Dorsolateral prefrontal cortex (tissue), 122 donors: ENCODE measurements at places on chromosomes 4 and X.

- no peak for DNase-seq
These were observed 68.7 kb downstream of the NBDY start for GRCh38 chrX:56797574-56798338.

DNA sequence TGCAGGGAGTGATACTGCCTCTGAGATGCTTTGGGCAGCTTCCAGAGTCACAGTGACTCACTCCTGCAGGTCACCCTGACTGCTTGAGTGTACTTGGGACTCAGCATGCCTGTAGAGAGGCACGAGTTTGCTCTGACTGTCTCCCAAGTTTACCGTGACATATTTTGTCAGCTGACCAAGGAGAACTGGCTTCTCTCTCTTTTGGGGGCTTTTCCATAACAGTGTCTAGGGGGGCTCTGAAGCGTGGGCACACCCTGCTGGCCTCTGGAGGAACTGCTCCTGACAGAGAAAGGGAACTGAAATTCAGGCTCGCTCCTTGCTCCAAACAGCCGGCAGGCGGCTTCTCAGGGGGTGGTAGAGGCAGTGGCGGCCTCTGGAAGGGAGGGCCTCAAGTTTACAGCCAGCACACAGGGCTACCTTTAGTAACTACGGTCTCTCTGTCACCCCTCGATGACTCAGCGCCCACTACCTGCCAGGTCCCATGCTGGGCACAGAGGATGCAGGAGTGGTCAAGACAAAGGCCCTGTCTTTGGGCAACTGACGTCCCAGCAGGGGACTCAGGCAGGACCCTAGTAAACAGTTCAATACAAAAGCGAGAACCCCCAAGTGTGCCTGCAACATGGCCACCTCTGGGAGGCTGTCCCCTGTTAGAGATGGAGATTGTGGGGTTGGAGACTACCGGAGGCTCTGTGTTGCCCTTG, 17.8 kb downstream of the ZNF185 start:
- no peak for DNase-seq

- DNase-seq, result no peak
These were observed 62.7 kb upstream of the SCML1 start for GRCh38 chrX:17674601-17675000.

DNA sequence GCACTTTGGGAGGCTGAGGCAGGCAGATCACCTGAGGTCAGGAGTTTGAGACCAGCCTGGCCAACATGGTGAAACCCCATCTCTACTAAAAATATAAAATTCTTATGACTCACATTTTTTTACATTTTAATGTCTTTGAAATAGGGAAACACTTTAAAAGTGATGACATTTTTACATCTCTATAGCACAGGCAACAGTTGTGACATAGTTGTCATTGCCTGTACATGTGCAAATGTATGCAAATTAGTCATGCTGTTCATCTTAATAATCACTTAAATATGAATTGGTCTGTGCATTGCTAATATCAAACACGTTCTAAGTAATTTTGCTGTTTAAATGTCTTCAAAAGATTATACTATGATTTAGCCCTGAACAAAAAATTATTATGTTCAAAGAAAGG, 41.7 kb downstream of the ZGRF1 start:
- no peak for DNase-seq

DNA sequence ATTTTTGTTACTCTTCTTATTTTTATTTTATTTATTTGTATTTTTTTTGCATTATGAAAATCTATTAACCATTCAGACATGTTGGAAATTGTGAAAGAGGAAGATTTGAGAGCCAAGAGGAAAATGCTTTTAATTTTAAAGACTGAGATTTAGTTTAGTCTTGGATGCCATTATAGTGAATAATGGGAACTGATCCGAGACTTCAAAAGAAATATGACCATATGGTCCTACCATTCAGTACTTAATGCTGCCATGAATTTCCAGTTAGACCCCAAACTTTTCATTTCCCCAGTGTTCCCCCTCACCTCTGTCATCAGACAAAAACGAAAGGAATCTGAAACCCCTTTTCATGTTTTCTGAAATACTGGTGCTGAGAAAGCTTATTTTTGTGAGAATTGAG, 95.5 kb downstream of the TENM3 start:
- no peak for DNase-seq

DNA sequence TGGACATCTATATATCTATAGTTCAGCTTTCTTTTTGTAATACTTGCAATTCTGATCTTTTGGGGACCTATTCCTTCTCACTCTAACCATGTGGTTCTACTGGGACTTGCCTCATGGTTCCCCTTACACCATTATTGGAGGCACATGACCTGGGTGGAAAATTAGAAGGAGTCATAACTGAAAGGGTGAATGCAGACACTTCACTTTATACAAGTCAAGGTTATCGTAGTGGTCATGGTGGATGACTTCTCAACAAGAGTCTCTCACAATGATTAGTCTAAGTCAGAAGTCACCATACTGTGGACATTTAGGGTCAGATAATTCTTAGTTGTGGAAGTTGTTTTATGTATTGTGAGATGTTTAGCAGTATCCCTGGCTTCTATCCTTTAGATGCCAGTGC, 10.5 kb upstream of the EIF4E start:
- DNase-seq, result no peak

GRCh38 chr4:75834095-75834771, 68.0 kb downstream of the PPEF2 start:
- no peak for DNase-seq

GRCh38 chrX:45758738-45759397, 558.2 kb upstream of the DIPK2B start:
- DNase-seq, result no peak

GRCh38 chr4:8238515-8239053, 31.0 kb upstream of the HTRA3 start:
- DNase-seq, result no peak

DNA sequence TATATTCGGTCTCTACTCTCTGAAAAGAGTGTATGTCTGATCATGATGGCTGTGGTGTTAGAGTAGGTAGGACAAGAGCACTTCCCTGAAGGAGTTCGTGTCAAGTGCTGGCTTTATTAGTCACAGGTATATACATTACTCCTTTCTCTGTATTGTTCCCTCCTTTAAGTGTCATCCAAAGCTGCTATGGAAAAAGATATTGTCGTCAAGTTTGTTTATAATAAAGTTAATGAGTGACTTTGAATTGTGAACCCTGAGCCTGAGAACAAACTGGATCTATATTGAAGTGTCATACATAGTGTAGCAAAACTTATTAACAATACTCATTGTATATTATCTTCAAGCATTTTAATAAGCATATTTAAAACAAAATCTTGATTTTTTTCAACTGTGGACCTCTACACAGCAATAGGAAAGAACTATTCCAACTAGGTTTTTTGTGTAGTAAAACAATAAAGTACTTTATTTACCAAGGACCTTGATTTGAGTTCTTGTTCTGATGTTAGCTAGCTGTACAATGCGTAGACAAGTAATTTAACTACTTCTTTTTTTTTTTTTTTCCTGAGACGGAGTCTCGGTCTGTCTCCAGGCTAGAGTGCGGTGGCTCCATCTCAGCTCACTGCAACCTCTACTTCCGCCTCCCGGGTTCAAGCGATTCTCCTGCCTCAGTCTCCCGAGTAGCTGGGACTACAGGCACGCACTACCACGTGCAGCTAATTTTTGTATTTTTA, 177.7 kb downstream of the RAPGEF2 start:
- DNase-seq, result no peak

- no peak for DNase-seq
These were observed 79.4 kb downstream of the RLIM start for GRCh38 chrX:74535086-74535407.

GRCh38 chr4:52911684-52912294, 49.7 kb downstream of the RASL11B start:
- peak; percentile 54 for DNase-seq

- no peak for DNase-seq
These were observed 78.8 kb upstream of the LEF1 start for GRCh38 chr4:108247387-108248049.

- DNase-seq, result no peak
These were observed 722 bp upstream of the NBDY start for GRCh38 chrX:56728321-56728720.

- no peak for DNase-seq
These were observed 47.0 kb downstream of the EVC start for GRCh38 chr4:5757954-5758353.

DNA sequence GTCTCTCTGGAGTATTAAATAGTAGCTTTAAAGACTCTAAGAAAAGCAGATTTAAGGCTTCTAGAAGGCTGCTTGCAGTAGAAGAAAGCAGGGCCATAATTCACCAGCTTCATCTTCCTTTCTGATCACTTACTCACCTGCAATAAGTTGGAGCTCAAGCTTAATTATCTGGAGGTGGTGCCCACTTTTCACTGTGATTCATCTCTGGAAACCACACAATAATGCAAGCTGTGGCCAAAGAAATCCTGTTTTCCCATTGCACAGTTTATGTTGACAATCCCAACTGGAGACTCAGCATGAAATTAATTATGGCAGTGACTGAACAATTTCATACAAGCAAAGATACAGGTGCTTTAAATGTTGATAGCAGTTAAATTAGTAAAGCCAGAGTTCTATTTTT, 14.7 kb downstream of the CWH43 start:
- DNase-seq, result no peak

GRCh38 chr4:77922158-77923094, 59.8 kb downstream of the MRPL1 start:
- no peak for DNase-seq

DNA sequence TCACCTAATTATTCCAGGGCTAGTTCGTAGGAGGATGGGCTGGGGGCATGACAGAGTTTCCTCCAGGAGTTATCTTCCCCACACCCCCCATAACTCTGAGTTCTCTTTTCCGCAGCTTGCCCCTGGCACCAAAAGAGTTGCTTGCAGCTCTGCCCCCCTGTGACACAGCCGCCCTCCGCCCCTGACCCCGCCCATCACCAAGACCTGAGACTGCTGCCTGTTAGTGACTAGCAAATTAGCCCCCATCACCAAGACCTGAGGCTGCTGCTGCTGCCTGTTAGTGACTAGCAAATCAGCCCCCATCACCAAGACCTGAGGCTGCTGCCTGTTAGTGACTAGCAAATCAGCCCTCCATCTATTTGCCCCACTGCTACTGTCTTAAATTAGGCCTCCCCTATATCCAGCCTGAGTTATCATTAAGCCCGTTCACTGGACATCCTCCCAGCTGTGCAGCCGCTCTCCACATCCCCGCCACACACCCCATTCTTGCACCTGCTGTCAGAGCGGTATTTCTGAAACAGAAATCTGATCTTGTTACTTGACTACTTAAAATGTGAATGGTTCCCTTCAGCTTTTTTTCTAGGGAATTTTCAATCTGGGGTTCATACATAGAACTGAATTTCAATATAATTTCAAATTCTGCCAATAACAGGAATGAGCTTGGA, 1.5 kb upstream of the PAPSS1 start:
- no peak for DNase-seq

GRCh38 chr4:53478671-53479456, 101.4 kb downstream of the FIP1L1 start:
- no peak for DNase-seq

DNA sequence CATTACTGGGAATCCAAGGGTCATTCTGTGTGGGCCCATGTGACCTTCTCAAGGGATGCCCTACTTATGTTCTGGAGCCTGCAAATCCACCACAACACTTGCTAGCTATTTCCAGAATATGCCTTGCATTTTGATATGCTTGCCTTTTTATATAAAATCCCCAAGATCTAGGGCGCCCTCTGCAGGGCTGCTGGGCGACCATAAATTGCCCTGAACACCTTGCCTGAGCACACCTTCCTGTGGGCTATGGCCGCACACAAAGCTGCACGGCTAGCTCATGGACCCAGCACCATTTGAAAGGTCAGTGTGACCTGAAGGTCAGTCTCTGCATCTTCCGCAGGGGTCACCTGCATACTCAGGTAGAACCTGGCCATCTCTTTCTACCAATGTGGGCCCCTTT, 311.7 kb downstream of the NLGN4X start:
- DNase-seq, result no peak

DNA sequence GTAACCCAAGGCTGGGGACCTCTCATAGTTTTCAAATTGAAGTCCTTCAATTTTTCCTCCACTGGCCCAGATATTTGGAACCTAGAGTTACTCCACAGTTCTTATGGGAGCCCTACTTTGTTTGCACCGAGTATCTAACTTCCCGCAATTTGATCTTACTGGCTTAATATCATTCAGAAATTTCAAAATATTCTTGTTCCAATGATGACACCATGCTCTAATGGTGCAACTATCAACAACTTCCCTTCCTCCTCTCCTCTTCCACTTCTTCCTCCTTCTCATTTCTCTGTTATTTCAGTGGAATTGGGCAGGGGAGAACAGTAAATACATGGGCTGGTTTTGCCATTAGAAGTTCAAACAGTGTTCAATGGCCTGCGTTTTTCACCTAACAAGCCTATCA, 20.2 kb downstream of the PDCL2 start:
- no peak for DNase-seq

DNA sequence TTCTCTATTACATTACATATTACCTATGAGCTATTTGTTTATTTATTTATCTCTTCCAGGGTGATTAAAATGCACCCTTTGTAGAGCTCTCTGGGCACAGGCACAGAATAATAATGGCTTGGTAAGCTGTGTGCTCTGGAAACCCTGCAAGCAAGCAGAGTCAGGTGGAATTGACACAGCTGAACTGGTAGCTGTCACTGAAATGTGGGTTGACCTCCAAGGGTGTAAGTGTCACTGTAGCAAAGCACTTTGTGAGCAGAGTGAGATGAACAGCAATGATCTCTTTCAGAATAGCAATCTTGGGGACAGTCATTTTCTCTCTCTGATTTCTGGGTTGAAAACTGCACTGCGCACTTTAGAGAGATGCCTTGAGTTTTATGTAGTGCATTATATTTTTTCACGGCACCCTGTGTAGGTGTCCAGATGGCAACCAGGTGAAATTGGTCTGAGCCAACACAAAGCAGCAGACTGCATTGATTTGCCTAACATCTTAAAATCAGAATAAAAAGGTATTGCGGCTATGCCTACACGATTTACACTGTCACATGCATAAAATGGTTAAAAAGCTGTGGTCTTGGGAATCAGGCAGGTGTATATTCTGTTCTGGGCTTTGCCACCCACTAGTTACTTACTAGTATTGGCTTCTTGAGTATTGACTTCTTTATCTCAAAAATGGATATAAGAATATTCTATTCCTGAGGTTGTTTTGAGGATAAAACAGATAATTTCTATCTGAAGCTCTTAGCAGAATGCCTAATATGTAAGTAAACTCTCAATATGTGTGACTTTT, 450.3 kb downstream of the RAPGEF2 start:
- no peak for DNase-seq

- DNase-seq, result no peak
These were observed 1112.1 kb upstream of the PRKX start for GRCh38 chrX:4825550-4825949.

DNA sequence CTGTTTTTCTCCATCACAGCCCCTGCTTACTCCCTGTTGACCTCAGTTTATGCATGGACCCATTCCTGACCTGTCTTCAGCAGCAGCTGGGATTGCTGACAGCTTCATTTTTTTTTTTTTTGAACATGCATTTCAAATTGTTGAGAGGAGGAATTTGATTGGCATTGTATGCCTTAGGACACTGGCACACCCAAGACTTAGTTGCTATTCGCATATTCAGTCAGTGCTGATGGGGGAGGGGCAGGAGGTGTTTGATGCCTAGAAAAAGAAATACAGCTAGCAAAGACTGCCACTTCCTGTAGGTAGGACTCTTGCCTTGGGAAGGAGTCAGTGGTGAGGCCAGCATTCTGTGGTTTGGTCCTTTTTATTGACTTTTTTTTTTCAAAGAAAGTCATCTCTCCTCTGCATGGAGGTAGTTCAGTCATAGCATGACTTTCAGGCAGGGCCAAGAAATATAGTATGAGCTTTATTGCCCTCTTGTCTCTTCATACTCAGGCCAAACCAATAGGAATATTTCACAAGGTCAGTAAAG, 33.6 kb upstream of the XK start:
- DNase-seq, result no peak

- no peak for DNase-seq
These were observed 37.1 kb upstream of the MSANTD1 start for GRCh38 chr4:3211866-3212265.
